Mesenchymal stem cell (in vitro differentiated cells and primary cell): ENCODE measurements at places on chromosomes 2 and 18.

- no peak for DNase-seq
Observed at GRCh38 chr2:63078852-63079606, 28.4 kb downstream of the OTX1 start.

DNA sequence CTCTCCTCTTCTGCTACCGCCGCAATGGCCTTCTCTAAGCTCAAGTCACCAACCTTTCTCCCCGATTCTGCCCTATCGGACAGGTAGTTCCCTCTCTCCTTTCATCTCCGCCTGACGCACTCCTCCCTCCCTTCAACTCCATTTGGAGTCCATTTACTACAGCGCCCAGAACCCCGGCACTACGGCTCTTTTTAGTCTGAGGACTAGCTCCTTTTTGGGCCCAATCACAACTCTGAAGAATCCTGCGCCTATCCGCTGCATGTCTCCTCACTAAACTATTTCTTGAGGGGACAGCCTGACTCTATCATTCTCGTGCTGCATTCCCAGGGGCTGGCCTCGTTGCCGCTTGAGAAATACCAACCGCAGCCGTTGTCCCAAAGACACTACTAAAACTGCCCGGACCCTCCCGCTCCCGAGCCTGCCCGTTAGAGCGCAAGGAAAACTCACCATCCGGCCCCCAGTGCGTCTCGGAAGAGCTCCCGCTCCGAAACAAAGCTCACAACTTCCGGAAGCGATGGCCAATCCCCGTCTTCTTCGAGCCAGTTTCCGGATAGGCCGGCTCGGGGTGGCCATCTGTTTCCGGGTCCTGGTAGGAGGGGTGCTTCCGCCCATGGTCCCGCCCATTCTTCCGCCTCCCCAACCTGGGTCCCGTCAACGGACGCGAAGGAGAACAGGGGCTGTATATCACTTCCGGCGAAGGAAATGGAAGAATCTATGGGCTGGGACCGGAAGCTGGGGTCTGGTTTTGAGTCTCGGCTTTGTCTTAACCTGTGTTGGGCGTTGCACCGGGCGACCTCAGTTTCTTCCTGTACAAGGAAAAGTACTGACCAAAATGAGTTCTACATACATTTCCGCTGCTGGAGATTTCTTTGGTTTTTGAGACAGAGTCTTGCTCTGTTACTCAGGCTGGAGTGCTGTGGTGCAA, at the start of gene TPRKB:
Gene TPRKB, minus strand, starts transcription at position 491 of the 925 bp plus-strand sequence. CDS start 2,776 bp downstream, outside the sequence.
- DNase-seq, result peak; percentile 95

GRCh38 chr2:128414946-128415778, 96.5 kb upstream of the HS6ST1 start:
- no peak for DNase-seq

GRCh38 chr2:108129636-108130035, 110.1 kb upstream of the SULT1C3 start:
- DNase-seq, result no peak

- no peak for DNase-seq
Observed at GRCh38 chr2:175055993-175056392, 50.8 kb upstream of the CHN1 start.

- peak; percentile 95 for DNase-seq
Observed at GRCh38 chr2:54570925-54571694, 115.0 kb downstream of the SPTBN1 start.

- DNase-seq, result peak; percentile 61
Observed at GRCh38 chr2:73175663-73176204, 26.6 kb upstream of the NOTO start.

DNA sequence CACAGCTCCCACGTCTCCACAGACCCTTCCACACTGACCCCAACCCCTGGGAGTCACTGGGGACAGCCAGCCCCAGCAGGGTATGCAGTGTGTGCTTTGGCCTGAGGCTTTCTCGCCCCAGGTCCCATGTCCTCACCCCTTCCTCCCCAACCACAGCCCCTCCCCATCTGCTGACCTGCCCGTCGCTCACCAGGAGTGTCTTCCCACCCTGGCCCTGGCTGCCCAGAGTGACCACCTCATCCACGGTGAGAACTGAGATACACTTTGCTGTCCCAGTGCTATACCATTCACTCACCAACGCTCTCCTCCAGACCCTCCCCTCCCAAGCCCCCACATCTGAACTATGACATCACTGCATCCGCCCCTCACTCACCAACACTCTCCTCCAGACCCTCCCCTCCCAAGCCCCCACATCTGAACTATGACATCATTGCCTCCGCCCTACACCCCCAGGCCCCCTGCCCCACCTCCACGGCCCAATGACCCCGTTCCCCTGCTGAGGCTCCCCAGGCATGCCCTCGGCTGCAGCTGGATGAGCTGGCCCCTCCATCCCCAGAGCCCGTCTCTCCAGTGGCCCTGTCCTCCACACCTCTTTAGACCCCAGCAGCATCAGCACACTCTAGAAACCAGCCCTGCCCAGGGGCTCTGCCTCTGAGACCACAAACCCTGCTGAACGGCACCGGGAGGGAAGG, 55.2 kb downstream of the ANKMY1 start:
- no peak for DNase-seq

DNA sequence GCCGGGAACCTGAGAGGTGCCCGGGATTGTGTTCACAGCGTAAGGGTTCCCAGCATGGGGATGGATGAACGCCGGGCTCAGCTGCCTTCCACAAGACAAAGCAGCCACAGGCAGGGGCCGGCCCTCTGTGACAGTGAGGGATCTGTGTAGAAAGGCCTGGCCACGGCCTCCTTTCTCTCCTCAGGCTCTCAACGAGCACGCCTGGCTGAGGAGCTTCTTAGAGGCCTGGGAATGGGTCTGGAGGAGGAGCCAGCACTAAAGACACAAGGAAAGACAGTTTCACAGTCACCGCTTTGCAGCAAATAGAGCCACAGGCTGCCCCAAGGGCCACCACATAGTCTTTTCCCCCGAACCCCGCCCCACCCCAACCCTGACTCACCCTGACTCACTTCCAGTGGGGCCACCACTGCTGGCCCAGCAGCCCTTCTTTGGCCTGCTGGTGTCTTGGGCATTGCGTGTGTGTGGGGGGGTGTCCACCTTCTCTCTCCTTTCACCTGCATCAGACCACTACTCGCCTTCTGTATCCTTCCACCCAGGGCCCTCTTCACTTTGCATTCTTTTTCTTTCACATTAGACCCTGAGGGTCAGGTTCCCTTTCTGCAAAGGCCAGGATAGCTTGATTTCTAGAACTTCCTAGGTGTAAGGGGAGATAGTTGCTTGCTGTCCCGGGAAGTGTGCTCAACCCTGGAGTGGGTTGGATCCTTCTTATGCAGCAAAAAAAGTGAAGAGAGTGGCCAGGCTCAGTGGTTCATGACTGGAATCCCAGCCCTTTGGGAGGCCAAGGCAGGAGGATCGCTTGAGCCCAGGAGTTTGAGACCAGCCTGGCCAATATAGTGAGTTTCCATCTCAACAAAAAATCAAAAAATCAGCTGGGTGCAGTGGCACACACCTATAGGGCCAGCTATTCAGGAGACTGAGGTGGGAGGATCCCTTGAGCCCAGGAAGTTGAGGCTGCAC, 19.3 kb upstream of the HPCAL1 start:
- peak; percentile 96 for DNase-seq

DNA sequence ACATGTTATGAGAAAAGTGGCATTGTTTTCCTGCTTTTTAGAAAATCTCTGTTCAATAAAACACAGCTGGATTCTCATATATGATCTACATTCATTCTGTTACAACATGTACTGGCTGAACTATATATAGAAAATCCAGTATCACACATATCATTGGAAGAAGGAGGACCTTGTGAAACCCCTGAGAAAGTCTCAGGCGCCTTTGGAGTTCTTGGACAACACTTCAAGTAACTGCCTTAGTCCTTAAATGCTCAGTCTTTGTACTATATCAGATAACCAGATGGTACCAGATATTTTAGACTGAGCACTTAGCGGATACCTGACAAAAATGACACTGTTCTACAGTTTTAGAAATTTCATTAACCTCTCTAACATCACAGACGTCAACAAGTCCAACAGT, 72.2 kb downstream of the ACVR1 start:
- no peak for DNase-seq

DNA sequence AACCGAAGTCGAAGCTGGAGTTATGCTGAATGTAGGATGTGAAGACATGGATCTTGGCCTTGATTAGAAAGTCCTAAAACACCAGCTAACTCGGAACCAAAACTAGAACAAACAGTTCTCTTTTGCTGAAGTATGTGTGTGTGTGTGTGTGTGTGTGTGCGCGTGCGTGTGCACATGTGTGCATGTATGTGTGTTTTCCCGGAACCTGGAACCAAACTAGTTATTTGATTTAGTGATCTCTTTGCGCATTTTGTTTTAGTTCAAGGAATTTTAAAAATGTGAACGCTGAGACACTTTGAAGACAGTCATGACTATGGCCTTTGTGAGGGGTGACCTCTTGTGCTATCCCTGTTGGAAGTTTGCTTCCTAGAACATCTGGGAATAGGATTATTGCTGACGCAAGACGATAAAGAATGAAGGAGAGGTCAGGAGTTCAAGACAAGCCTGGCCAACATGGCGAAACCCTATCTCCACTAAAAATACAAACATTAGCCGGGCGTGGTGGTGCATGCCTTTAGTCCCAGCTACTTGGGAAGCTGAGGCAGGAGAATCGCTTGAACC, 23.8 kb downstream of the FHL2 start:
- DNase-seq, result peak; percentile 79

- DNase-seq, result no peak
Observed at GRCh38 chr2:206311026-206311425, 36.6 kb downstream of the ZDBF2 start.

GRCh38 chr18:36211612-36212065, 24.3 kb downstream of the MOCOS start:
- no peak for DNase-seq

- peak; percentile 79 for DNase-seq
Observed at GRCh38 chr2:63661076-63661475, 72.3 kb downstream of the MDH1 start.

- no peak for DNase-seq
Observed at GRCh38 chr2:179344970-179345369, 80.3 kb upstream of the SESTD1 start.

DNA sequence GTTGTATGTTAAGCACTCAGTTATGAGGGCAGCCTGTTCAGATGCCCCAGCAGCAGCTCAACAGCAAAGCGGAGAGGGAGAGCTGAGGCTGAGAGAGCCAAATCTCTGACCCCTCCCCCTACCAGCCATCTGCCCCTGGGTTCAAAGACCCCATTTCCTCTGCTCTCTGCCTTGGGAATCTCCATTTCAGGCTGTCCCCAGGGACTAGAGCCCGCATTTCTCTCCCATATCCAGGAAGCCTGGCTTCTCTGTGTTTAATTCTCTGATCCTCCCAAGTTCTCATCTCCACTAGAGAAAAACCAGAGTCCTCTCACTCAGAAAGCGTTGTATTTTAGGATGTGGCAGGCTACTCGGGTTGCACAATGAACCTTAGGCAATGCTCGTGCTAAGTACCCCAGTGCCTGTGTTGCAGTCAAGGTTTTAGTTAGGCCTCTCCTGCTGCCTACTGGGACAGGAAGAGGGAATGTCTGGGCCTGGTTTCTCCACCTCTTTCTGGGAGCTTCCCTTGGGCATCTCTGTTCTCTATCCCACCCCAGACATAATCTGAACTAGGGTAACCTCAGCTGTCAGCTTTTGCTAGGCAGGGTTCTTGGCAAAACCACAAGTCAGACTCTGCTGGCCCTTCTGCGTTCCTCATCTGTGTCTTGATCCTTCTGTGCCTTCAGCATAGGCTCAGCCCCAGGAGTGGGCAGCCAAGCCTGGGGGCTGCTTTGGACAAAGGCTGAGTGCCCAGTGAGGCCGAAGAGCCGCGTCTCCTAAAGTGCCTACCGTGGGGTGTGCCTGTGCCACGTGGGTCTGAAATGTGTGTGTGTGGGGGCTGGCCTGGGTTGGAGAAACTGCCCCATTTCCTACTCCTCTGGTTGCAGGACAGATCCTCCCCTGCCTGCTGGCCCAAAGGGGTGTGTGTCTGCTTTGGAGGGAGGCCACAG, 96.8 kb downstream of the STPG4 start:
- DNase-seq, result peak; percentile 97

DNA sequence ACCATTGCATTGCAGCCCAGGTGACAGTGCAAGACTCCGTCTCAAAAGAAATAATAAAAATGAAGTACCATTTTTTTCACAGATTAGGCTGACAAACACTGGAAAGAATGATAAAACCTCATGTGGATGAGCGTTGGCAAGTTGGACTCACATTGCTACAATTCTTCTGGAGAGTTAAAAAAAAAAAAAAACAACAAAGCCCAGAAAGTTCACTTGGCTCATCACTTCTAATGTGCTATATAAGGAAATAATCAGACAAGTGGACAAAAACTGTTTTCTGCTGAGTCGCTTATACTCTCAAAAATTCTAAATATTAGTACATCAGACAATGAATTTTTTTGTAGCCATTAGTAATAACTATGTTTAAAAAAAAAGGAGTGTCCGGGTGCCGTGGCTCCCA, 38.4 kb downstream of the PKP4 start:
- no peak for DNase-seq

DNA sequence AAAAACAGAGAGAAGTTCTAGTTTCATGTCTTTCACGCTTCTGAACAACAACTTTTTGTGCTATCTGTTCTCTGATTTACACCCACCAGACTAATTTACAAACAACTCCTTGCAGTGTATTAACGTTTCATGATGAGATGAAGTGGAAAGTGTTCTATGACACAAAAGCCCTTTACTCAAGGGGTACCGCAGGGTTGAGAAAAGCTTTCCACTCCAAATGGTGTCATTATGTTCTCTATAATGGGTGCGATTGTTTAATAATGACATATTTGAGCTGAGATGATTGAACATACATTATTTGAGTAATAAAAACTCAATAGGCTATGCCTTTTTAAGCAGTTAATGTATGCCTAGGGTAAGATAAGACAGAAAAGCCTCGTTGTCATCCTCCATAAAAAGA, 76.3 kb downstream of the ACTR3 start:
- no peak for DNase-seq

DNA sequence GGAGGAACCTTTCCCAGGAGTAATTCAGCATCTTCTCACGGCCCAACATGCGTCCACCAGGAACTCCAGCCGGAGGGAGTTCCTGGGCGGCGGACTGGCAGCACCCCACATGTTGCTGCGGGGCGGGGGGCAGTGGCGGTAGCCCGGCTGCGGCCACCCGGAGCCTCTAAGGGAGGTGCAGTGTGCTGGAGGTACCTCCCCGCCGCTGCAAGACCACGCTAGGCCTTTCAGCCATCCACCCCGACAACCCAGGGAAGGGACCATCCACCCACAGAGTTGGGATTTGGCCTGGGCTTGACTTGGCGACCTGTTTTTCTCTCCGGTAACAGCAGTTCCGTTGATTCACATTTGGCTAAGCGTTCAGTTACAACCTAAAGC, 625 bp downstream of the LYPD6 start:
- DNase-seq, result no peak
